Amygdala (tissue), 56 donors: ENCODE measurements at places on chromosomes 13 and 19.
A peak's percentile ranks its signal among the peaks of the same experiment; 100 is the strongest.

- no peak for DNase-seq
Observed at GRCh38 chr19:1744822-1745563, 8.3 kb upstream of the ONECUT3 start.

DNA sequence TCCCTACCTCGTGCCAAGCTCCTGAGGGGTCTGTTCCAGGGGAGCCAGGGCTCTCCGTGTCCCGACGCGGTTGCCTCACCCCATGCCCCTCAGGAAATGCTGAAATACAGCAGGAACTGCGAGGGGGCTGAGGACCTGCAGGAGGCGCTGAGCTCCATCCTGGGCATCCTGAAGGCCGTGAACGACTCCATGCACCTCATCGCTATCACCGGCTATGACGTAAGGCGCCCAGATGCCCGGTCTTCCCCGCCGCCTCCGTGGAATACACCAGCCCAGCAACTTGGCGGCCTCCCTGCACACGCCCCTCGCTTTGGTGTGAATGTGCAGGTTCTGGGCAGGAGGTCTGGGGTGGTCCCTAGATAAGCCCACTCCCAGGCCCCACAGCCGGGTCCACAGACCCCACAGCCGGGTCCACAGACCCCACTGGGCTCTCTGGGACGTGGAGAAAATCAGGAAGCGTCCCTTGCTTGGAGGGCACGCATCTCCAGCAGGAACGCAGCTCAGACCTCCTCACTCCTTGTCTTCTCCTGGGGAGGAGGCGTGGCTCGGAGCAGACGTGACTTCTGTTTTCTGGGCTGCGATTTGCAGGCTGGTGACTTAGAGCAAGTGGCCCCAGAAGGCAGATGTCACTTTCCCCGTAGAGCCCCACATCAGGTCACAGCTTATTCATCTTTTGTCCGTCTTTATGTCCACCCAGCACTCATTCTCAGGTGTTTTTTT lies 19.4 kb upstream of the F7 start:
- no peak for DNase-seq

GRCh38 chr19:3721131-3721886 lies 13.1 kb downstream of the TJP3 start:
- DNase-seq, result peak; percentile 37

DNA sequence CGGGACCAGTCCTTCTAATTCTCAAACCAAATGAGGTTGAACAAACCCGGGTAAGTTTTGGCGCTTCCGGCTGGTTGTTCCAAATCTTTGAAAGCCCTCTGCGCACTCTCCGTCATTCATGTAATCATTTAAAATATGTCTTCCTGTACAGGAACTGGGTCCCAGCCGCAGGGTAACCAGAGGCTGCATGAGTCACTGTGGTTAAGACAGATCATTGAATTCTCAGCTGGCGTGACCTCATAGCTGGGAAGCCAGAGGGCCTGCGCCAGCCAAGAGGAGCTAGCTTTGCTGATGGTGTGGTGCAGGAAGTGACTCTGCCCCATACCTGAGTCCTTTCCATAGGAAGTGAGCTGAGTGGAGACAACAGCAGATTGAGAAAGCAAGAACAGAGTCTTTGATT lies 135.2 kb downstream of the TSHZ3 start:
- DNase-seq, result no peak
